Ascending aorta (tissue), 2 donors: ENCODE measurements at places on chromosomes 13 and 19. TPM values are rescaled to one million over a fixed set of nuclear protein-coding genes. Genes with fewer than 3 reads are reported as not detected.
A peak's percentile ranks its signal among the peaks of the same experiment; 100 is the strongest.

The MYO16 gene
- total RNA-seq = not detected

The ZNF681 gene
- 1.9 TPM for total RNA-seq

The ZNF317 gene
- total RNA-seq = 22.0 TPM

The ADGRE2 gene
- total RNA-seq = 0.21 TPM

The OR7A5 gene
- not detected for total RNA-seq

The TMEM259 gene
- total RNA-seq = 452 TPM

The ZNF582 gene
- 0.43 TPM for total RNA-seq

The MYADM gene
- 422 TPM for total RNA-seq

The APC2 gene
- not detected for total RNA-seq

The ZNF470 gene
- total RNA-seq = 0.21 TPM

DNA sequence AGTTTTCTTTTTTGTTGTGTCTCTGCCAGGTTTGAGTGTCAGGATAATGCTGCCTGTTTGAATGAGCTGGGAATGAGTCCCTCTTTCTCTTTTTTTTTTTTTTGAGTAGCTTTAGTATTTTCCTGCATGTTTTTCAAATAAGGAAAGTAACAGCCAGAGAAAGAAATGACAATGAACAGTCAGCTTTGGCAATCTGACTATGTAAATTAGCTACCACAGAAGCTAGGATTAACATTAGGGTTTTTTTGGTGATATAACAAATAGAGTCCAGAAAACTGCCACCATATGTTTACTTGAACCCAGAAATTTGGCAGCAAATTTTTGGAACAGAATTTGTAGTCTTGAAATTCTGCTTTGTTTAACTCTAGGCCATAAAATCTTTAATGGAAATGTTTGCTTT, 50.5 kb downstream of the SGCG start:
- DNase-seq = no peak
- no peaks in the 10 kb centered on the region for H3K4me1 ChIP-seq
- no peaks in the 10 kb centered on the region for H3K27me3 ChIP-seq
- no peak overlapping the region for H3K27ac ChIP-seq

- peak overlapping the region; percentile 43 for H3K4me3 ChIP-seq
- no peaks in the 10 kb centered on the region for H3K36me3 ChIP-seq
- H3K27ac ChIP-seq = peak overlapping the region; percentile 90
- DNase-seq = no peak
Measured at GRCh38 chr19:3098515-3099346, 4.6 kb downstream of the GNA11 start.

- H3K27ac ChIP-seq = peak overlapping the region; percentile 97
- DNase-seq = peak; percentile 86
- H3K36me3 ChIP-seq = no peaks in the 10 kb centered on the region
- H3K4me1 ChIP-seq = peaks cover 23% of the 10 kb centered on the region
Measured at GRCh38 chr13:19864746-19865309, 1.4 kb upstream of the ZMYM5 start.

DNA sequence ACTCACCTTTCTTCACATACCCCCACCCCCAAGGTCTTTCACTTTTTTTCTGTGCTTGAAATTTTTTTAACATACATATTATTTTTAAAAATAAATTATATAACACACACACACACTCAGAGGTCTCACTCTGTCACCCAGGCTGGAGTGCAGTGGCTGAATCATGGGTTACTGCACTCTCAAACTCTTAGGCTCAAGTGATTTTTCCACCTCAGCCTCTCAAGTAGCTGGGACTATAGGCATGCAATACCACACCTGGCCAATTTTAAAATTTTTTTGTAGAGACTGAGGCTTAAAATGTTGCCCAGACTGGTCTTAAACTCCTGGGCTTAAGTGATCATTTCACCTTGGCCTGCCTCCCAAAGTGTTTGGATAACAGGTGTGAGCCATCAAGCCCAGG, 32.9 kb upstream of the ZNF429 start:
- H3K27ac ChIP-seq = no peak overlapping the region
- no peak for DNase-seq
- no peaks in the 10 kb centered on the region for H3K36me3 ChIP-seq
- H3K4me3 ChIP-seq = no peak overlapping the region
- no peaks in the 10 kb centered on the region for H3K27me3 ChIP-seq

GRCh38 chr13:28620011-28620830, 38.7 kb upstream of the POMP start:
- H3K4me1 ChIP-seq = no peaks in the 10 kb centered on the region
- no peak for DNase-seq
- no peak overlapping the region for H3K27ac ChIP-seq
- no peaks in the 10 kb centered on the region for H3K27me3 ChIP-seq
- no peak overlapping the region for H3K4me3 ChIP-seq
- no peaks in the 10 kb centered on the region for H3K36me3 ChIP-seq

DNA sequence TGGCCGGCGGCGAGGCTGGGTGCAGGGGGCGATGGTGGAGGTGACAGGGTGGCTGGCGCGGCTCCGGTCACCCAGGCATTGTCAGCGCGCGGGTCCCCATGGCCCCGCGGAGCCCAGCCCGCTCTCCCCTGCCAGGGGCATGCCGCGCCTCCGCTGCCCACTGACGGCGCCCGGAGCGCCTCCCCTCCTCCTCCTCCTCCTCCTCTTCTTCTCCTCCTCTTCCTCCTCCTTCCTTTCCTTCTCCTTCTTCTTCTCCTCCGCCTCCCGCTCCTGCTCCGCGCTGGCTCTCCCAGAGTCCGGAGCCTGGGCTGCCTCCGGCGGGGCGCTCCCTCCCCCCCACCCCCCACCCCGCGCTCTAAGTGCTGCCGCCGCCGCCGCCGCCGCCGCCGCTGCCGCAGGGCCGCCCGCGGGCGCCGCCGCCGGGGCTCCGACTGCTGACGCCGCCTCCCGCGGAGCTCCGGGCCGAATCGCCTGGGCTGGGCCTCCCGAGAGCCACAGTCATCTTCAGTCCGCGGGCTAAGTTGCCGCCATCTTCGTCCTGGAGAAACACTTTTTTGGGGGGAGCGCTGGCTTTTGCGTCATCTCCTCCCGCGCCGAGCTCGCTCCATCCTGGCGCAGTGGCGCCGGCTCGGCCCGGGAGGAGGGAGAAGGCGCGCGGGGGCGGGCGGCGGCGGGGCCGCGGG, 348.3 kb downstream of the LIG4 start:
- H3K4me3 ChIP-seq = peak overlapping the region; percentile 56
- no peaks in the 10 kb centered on the region for H3K4me1 ChIP-seq
- H3K27ac ChIP-seq = no peak overlapping the region
- DNase-seq = no peak
- no peaks in the 10 kb centered on the region for H3K36me3 ChIP-seq
- H3K27me3 ChIP-seq = no peaks in the 10 kb centered on the region

- no peaks in the 10 kb centered on the region for H3K4me1 ChIP-seq
- no peak overlapping the region for H3K27ac ChIP-seq
- H3K4me3 ChIP-seq = no peak overlapping the region
- no peaks in the 10 kb centered on the region for H3K27me3 ChIP-seq
Measured at GRCh38 chr13:79540504-79540903, 59.5 kb downstream of the NDFIP2 start.

DNA sequence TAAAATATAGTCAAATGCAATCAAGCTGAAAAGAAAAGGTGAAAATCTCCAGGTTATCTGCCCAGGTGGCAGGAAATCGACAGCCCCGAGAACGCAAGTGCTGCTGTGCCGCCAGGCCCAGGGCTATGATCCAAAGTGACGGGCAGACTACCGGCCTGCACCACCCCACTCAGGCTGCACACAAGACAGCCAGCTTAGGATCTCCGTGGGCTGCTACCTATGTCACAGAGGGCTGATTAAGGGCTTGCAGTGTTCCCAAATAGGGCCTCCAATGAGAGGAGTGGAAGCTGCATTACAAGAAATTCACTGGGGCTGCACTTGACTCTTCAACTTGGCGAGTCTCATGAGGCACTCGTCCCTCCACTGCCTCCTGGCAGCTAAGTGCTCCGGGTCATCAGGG, 121.8 kb downstream of the CRYL1 start:
- no peak for DNase-seq
- H3K27me3 ChIP-seq = no peaks in the 10 kb centered on the region
- no peak overlapping the region for H3K4me3 ChIP-seq
- H3K27ac ChIP-seq = no peak overlapping the region
- peaks cover 11% of the 10 kb centered on the region for H3K36me3 ChIP-seq

GRCh38 chr13:81929988-81930387, 1589.1 kb upstream of the SPRY2 start:
- no peaks in the 10 kb centered on the region for H3K27me3 ChIP-seq
- H3K27ac ChIP-seq = no peak overlapping the region
- H3K36me3 ChIP-seq = no peaks in the 10 kb centered on the region
- DNase-seq = no peak

- peaks cover 8% of the 10 kb centered on the region for H3K4me1 ChIP-seq
- no peak for DNase-seq
- H3K27ac ChIP-seq = no peak overlapping the region
- H3K27me3 ChIP-seq = peaks cover 21% of the 10 kb centered on the region
Measured at GRCh38 chr19:1070576-1070930, 3.6 kb downstream of the ARHGAP45 start.

GRCh38 chr19:48405850-48406249, 12.4 kb downstream of the GRIN2D start:
- H3K36me3 ChIP-seq = no peaks in the 10 kb centered on the region
- H3K27me3 ChIP-seq = no peaks in the 10 kb centered on the region
- no peak overlapping the region for H3K4me3 ChIP-seq

GRCh38 chr19:20969898-20970297, 46.8 kb downstream of the ZNF85 start:
- no peaks in the 10 kb centered on the region for H3K27me3 ChIP-seq
- H3K36me3 ChIP-seq = no peaks in the 10 kb centered on the region
- no peak overlapping the region for H3K4me3 ChIP-seq

DNA sequence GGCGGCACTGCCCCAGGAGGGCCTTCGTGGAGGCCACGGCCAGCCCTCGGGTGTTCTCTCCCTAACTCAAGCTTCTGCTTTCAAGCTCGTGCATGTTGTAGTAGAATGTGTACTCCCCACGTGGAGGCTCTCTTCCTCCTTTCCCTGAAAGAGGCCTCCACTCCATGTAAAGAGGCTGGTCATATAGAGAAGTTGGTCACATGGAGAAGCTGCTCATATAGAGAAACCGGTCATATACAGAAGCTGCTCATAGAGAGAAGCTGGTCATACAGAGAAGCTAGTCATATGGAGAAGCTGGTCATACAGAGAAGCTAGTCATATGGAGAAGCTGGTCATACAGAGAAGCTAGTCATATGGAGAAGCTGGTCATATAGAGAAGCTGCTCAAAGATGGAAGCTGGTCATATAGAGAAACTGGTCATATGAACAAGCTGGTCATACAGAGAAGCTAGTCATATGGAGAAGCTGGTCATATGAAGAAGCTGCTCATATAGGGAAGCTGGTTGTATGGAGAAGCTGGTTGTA, 152.5 kb downstream of the COL4A1 start:
- H3K4me1 ChIP-seq = no peaks in the 10 kb centered on the region
- peaks cover 97% of the 10 kb centered on the region for H3K36me3 ChIP-seq
- H3K4me3 ChIP-seq = no peak overlapping the region
- H3K27me3 ChIP-seq = no peaks in the 10 kb centered on the region
- DNase-seq = no peak
